IPS DF 19.7 (cell line): ENCODE measurements at places on chromosomes 2 and 18.
A peak's percentile ranks its signal among the peaks of the same experiment; 100 is the strongest.

GRCh38 chr2:23510471-23510870, 125.5 kb downstream of the KLHL29 start:
- no peak for DNase-seq

DNA sequence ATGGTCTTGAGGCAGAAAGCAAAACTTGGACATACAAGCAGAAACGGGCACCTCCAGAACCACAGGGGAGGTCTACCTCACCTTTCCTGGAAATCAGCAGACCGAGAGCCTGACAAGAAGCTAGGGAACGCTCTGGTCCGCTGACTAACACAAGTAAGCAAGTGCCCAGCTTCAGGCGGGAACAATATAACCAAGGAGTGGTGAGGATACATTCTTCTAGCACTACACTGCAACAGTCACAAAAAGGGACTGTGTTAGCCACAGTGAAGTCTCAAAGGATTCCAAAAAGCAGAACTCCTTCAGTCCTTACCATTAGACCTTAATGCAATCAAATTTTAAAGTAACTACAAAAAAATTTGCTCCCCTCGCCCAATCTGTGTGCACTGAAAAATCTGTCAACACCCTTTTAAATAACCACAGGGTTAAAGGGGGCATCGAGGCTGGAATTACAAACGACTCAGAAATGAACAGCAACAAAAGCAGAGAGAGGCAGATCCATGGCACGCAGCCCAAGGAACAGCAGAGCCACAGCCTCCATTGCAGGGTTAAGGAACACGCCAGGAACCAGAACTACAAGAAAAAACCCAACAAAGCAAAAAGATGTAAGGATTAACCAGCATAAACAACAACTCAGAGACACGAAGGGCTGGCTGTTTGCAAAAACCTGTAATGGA, 7.1 kb downstream of the THAP4 start:
- no peak for DNase-seq

GRCh38 chr2:168519534-168520308, 63.6 kb downstream of the CERS6 start:
- DNase-seq = no peak

- DNase-seq = peak; percentile 12
Observed at GRCh38 chr2:196335221-196335634, 163.8 kb upstream of the STK17B start.

- DNase-seq = no peak
Observed at GRCh38 chr18:45049578-45050319, 369.1 kb downstream of the SETBP1 start.

GRCh38 chr18:12924616-12925015, 23.2 kb upstream of the SEH1L start:
- DNase-seq = no peak

DNA sequence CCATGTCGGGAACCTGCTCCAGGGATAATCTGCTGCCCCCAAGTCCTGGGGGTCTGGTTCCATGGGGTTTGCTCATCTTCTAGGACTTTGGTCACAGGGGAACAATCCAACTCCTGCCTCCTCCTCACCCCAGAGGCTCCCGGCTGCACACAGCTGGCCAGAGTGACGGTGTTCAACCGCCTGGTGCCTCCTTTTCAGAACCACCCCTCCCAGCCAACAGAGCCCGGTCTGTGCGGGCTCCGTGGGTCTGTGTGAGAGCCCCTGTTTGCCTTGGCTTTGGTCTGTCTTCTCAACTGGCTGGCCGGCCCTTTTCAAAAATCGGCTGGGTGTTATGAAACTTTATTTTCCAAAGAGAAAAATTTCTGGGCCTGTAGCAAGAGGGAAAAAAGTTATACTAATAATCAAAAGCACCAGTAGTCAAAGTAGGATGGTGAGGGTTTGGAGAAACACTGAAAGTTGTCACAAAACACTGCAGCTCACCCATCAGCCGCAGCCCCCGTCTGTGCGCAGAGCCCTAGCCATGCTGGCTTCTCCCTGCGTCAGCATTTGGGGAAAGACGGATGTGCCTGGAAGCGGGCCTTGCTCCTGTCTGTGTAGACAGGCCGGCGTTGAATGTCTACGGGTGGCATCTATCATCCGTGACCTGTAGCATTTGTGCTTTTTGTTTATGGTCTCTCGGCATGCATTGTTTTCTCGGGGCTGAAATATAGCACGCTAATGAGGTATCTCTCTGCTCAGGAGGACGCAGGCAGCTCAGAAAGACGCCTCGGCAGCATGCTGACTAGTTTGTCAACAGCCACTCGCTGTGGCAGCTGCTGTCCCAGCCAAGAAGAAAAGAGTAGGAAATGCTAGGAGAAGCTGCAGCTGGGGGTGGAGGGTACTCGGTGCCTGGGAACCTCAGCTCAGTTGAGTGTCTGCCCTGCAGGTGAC, 138.6 kb downstream of the GLI2 start:
- DNase-seq = no peak

DNA sequence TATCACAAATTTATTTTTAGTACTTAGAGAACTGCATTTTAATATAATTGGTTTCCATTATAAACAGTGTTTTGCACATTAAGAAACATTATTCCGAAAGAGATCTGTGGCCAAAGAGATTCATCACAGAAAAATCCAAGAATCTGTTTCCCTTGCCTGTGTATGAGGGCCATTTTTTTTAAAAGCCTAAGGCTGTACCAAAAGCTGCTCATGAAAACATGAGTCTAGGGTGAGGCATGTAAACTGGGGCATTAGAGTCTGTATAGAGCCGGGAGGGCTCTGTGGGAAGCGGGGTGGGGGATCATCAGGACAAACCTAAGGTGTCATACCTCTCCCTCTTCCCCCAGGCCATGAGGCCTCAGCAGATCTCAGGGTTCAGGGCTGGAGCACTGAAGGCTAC, 223.8 kb downstream of the FBXO15 start:
- no peak for DNase-seq

DNA sequence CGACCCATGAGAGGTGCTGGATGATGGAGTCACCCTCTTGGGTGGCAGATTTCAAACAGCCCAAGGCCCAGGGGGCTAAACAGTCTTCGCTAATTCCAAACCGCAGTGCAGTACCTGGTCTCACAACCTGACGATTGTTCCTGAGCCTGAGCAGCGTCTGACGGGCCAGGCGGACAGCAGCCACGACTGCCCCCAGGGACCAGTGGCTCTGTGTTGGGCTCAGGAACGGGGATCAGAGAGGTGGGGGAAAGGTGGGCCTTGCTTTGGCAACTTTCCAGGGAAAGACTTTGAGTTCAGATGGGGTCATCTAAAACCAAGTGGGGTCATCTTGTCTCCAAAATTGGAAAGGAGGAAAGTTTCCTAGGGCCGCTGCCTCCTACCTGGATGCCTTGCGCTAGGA, 492 bp downstream of the COLEC11 start:
- DNase-seq = no peak
